Motor neuron (in vitro differentiated cells): ENCODE measurements at places on chromosomes 7 and 10. TPM values are rescaled to one million over a fixed set of nuclear protein-coding genes. Genes with fewer than 3 reads are reported as not detected.

Gene SRPK2
- 60.5 and 70.8 TPM in 2 replicates for total RNA-seq

Gene PTF1A
- total RNA-seq: 0.45 TPM in 1 of 2 replicates, not detected in the other

Gene SH2B2
- total RNA-seq: 0.81 and 1.0 TPM in 2 replicates

Gene SLC39A12
- not detected in 2 replicates for total RNA-seq

Gene SFXN2
- total RNA-seq: 4.4 and 5.6 TPM in 2 replicates
